HCEC 1CT (cell line): ENCODE measurements at places on chromosomes 12 and 14.

- peak; percentile 11 for DNase-seq
Measured at GRCh38 chr12:52171950-52172512, 19.8 kb downstream of the KRT80 start.

DNA sequence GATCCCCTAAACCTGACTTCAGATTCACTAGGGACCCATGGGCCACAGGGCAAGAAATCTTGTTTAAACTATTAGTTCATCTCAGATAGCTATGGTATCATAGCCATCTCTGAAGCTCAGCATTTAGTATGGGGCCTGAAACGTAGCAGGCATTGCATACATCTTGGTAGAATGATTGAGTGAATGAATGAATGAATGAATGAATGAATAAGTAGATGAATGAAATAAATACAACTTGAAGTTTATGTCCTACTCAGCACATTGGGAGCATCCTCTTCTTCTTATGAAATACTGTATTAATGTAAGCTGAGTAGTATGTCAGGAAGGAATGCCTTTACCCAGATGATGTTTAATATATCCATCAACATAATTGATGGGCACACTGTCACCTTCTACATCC is 175.4 kb upstream of the EEA1 start:
- DNase-seq = no peak

GRCh38 chr14:106489112-106489881 is 962.9 kb downstream of the TMEM121 start:
- DNase-seq = no peak

- peak; percentile 29 for DNase-seq
Measured at GRCh38 chr12:39587225-39587624, 32.4 kb downstream of the ABCD2 start.

GRCh38 chr12:107152315-107152714 is 59.0 kb upstream of the CRY1 start:
- DNase-seq = no peak
